Stimulated activated CD4-positive, alpha-beta T cell treated with anti-CD3 and anti-CD28 coated beads, Interleukin-1b, Interleukin-23, amount 100 ng/mL, for 24 hours (primary cell): ENCODE measurements at places on chromosomes 13 and 19.

DNA sequence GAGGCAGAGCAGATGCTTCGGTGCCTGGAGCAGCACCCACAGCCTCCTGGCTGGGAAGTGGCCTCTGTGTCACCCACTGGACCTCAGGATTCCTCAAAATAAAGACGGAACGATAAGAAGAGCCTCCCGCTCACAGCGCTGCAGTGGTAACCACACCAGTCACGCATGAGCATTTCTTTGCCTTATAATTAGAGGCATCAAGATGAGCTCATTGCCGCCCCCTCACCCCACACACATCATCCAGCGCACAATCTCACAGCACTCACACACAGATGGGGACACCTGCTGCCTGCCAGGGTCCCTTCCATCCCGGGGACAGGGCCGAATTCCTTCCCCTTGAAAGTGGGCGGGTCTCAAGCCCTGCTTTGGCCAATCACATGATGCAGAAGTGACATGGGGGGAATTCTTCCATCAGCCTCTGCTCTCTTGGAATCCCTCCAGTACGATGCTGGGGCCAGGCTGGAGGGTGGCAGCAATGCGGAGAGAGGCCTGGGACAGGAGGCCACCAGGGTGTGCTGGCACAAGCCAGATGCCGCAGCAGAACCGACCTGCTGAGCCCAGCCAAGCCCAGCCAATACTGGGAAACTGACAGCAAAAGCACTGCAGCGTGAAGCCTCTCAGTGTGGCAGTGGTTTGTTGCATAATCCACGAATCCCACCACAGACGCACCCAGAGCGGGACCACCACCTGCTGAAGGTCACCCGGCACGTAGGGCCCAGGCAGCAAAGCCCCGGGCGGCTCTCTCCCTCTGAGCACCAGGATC, 16.0 kb downstream of the PIP5K1C start:
- no peak for DNase-seq

GRCh38 chr19:4173479-4174212, 8.7 kb downstream of the SIRT6 start:
- DNase-seq, result no peak

DNA sequence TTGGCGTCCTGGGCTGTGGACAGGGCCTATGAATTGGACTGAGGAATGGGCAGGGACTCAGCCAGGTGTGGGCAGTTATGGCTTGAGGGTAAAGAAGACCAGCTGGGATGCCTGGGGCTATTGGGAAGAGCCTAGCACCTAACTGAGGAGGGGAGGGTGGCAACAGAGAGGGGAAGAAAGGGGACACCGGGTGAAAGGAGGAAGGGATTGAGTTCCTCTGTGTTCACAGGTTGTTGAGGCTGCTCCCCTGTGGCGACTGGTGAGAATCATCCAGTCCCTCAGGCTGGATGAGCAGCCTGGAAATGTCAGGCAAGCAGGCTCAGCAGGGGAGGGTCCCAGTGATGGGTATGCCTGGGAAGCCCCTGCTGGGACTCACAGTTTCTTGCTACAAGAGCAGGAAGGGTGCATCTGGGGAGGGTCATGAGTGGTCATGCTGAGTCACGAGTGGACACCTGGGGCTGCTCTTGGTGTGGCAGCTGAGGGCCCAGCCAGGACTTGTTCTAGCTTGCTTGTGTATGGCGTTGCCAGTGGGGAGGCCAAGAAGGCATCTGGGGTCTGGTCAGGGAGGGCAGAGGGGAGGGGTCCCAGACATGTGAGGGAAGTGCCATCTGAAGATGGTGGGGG, 1.4 kb downstream of the ZNF324 start:
- DNase-seq, result no peak

GRCh38 chr13:40570930-40571329, 95.5 kb downstream of the FOXO1 start:
- DNase-seq, result no peak

- no peak for DNase-seq
Measured at GRCh38 chr13:112446347-112446861, 70.2 kb downstream of the SPACA7 start.

DNA sequence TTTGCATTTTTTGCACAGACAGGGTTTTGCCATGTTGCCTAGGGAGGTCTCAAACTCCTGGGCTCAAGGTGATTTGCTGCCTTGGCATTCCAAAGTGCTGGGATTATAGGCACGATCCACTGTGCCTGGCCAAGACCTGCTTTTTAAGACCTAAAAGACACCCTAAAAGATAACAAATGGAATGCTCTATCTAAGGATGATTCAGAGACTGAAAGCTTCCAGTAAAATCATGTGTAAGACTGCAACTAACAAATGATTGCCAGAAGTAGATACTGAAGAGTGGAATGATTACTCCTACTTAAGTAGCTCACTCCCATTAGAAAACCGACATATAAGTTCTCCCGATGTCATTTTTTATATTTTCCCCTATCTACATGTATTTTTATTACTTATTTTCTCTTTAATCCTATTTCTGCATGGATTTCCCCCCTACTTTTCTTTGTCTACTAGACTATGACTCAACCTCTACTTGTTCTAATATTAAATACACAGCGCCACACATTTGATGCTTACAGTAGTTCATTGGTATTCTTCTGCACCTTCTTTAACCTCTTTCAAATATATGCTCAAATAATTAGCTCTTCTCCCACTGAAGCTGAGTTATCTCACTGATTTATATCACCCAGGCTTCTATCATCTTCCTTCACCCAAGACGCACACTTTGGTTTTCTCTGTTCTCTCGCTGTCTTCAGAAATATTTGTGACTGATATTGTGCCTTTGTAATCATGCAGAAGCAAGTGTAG, 32.2 kb upstream of the KLF12 start:
- no peak for DNase-seq

DNA sequence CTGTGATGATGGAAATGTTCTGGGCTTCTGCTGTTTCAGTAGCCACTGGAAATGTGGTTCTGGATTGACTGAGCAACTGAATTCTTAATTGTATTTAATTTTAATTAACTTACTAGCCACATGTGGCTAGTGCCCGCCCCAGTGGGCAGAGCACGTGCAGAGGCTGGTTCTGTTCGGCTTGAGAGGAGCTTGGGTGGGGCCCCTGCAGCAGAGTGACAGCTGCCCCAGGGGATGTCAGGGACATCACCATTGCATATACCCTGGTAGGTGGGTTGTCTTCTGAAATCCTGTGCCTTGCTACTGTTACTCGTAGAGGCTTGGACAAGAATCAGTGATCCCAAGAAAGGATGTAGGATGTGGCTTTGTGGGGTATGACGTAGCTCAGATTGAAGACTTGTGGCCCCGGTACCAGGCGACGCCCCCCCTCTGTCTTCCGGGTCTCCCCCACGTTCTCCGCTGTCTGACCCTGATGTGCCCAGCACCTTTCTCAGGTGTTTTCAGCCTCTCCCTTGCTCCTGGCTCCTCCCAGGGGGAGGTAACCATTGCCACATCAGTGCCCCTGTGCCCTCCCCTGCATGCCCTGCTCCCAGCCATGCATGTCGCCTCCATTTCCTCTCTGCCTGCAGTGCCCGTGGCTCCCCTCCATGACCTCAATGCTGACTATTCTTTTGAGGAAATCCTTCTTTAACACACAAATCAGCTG, 102.6 kb upstream of the RNF113B start:
- DNase-seq, result no peak

- DNase-seq, result no peak
Measured at GRCh38 chr13:35475960-35476943, at the start of gene MAB21L1. TSS of gene MAB21L1 (minus strand) at chr13:35476689. CDS start at chr13:35476138, 551 bp downstream.

- no peak for DNase-seq
Measured at GRCh38 chr19:51127755-51128154, 3.0 kb downstream of the SIGLEC9 start.
